ENCODE measurements at places on chromosomes 6 and 20.

DNA sequence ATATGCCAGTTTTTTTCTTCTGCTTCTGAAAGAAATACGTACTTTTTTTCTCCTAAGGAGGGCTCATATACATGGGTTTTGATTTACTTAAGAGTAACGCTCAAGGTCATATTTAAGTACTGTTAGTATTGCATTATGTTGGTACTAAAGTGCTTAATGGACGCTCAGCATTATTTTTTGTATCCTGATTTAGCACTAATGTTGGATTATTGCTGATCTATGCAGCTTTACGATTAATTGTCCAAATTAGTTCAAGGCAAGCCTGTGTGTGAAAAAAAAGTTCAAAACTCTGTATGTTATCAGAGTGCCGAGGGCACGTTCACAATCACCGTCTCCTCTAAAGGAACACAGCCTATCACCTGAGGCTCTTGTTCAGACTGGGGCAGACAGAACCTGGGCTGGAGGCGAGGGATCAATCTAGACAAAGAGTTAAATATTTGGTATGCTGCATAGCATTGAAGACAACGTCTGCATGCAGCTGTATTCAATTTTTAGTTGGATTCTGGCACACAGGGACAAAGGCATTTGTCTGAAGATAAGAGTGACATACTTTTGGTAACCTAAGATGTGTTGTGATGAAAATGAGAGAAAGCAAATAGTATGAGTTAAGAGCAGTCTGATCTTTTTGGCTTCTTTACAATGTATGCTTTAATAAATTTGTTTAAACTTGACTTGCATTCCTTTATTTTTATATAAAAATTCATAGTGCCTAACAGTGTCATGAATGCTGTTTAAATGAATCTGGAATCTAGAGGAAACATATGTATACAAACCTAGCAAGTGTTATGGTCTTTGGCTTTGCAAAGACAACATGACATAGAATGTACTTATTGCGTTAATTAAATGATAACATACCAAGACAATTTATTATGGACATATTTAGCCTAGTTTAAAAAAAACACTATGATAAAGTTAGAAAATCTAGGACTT lies 341.2 kb downstream of the SAMD5 start:
- peaks cover 12% of the 10 kb centered on the region for H3K4me1 ChIP-seq
- no peak overlapping the region for H3K27ac ChIP-seq
- no peaks in the 10 kb centered on the region for H3K27me3 ChIP-seq

- peak overlapping the region; percentile 88 for H3K27ac ChIP-seq
- H3K4me1 ChIP-seq = peaks cover 31% of the 10 kb centered on the region
- no peaks in the 10 kb centered on the region for H3K36me3 ChIP-seq
- DNase-seq = no peak
These were observed 6.8 kb downstream of the ADA start for GRCh38 chr20:44644667-44645131.

GRCh38 chr20:37234254-37234581 lies 27.4 kb downstream of the GHRH start:
- no peak overlapping the region for H3K4me3 ChIP-seq
- no peaks in the 10 kb centered on the region for H3K4me1 ChIP-seq
- DNase-seq = no peak
- H3K27me3 ChIP-seq = no peaks in the 10 kb centered on the region
- H3K36me3 ChIP-seq = peaks cover 92% of the 10 kb centered on the region
- H3K27ac ChIP-seq = no peak overlapping the region

- H3K36me3 ChIP-seq = no peaks in the 10 kb centered on the region
- no peaks in the 10 kb centered on the region for H3K4me1 ChIP-seq
- H3K27ac ChIP-seq = no peak overlapping the region
- H3K27me3 ChIP-seq = peaks cover 94% of the 10 kb centered on the region
- H3K4me3 ChIP-seq = no peak overlapping the region
These were observed 12.1 kb upstream of the TAGAP start for GRCh38 chr6:159056899-159057298.

DNA sequence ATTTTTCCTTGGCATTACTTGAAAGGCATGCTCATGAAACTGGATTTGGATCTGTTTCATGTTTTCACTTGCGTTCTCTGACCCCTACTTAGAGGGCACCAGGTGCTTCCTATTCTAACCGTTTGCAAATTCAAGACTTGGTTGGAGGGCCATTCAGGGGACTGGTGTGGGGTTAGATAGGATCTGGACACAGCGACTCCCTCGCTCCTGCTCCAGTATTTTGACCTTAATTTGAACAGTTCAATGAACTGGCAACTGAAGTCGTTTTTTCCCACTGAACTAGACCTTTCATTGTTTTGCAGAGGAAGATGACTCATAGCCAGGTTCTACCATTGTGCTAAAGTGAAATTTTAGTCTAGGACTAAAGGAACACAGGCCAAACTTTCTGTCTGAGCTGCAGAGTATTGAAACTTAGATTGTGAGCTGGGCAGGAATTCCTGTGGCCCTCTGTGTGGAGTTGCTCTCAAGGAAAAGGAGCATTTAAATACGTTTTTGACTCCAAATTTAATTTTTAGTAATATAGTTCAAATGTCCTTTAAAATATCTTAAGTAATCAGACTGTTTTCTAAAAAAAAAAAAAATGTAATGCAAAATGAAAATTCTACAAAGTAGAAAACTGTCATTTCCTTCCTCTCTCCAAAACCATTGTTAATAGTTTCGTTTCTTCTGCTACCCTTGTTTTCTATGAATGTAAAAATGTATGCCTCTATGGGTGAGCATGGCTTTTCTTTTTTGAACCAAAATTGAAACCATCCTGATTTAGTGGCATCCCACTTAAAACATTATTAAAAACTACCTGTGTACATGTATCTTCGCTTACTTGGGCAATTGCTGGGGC lies 64.8 kb downstream of the UTRN start:
- peak overlapping the region; percentile 26 for H3K4me3 ChIP-seq
- peak; percentile 66 for DNase-seq
- H3K27me3 ChIP-seq = no peaks in the 10 kb centered on the region
- H3K4me1 ChIP-seq = peaks cover 30% of the 10 kb centered on the region
- H3K27ac ChIP-seq = peak overlapping the region; percentile 77
- no peaks in the 10 kb centered on the region for H3K36me3 ChIP-seq

DNA sequence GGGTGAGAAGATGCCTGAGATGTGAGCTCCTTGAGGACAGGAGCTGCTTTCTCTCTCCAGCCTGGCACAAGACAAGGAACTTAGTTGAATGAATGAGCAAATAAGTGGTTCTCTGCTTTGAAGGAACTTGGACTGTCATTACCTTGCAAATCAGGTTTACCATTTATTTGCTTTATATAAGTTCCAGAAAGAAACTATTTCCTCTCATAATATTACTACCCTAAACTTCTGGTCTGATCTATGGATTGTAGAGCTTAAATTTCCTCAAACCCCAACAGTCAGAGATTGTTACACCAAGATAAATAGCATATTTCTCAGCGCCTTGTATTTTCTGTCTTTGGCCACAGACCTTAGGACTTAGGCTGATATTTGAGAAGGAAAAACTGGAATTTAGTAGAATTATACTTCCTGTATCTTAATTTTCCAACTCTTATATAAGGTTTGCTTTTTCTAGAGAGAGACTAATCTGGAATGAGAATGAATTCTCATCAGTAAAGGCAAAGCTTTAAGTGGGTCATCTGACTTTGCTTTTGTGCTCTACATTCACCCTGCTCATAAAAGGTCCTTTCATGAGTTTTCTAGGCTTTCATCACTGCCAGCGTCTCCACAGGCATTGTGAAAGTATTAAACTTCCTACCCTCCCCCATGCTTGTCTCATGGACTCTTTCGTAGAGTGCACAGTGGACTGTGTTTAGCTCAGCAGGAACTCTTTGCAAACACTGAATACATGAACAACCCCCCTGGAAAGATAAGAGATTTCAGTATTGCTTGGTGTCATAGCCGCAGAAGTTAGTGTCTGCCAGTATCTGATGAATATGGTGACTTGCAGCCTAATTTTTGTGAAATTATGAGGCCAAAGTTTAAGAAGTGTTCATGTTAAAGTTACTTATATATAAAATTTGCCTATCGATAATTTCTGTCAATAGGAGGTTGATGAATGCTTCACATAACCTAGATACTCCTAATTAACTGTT lies 74.0 kb downstream of the PTPRA start:
- no peaks in the 10 kb centered on the region for H3K36me3 ChIP-seq
- H3K27ac ChIP-seq = no peak overlapping the region
- H3K27me3 ChIP-seq = no peaks in the 10 kb centered on the region
- H3K4me3 ChIP-seq = no peak overlapping the region
- no peak for DNase-seq

- no peak for DNase-seq
- no peak overlapping the region for H3K4me3 ChIP-seq
- no peaks in the 10 kb centered on the region for H3K4me1 ChIP-seq
- H3K27ac ChIP-seq = no peak overlapping the region
These were observed 562.5 kb upstream of the MAP3K7 start for GRCh38 chr6:91149246-91149955.

DNA sequence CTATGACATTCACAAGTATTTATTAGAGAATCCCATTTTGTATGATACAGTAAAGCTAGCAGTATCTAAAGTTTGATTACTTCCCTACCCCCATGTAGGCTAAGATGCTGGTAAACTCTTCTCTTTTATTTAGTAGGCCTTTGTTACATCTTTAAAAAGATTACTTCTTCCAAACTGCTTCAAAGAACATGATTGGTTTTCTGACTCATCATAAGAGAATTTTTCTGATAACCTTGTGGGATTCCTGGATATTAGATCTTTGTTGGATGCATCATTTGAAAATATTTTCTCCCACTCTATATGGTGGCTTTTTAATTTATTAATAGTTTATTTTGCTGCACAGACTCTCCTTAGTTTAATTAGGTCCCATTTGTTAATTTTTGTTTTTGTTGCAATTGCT lies 898.3 kb upstream of the ADGRB3 start:
- no peak for DNase-seq
- H3K27me3 ChIP-seq = no peaks in the 10 kb centered on the region
- no peak overlapping the region for H3K4me3 ChIP-seq
- no peaks in the 10 kb centered on the region for H3K36me3 ChIP-seq

Measured in PC-3 (cell line).